NCI-H524 treated with DMSO at 0.1 percent for 48 hours (cell line): ENCODE measurements at places on chromosomes 16 and 17.
A peak's percentile ranks its signal among the peaks of the same experiment; 100 is the strongest.

DNA sequence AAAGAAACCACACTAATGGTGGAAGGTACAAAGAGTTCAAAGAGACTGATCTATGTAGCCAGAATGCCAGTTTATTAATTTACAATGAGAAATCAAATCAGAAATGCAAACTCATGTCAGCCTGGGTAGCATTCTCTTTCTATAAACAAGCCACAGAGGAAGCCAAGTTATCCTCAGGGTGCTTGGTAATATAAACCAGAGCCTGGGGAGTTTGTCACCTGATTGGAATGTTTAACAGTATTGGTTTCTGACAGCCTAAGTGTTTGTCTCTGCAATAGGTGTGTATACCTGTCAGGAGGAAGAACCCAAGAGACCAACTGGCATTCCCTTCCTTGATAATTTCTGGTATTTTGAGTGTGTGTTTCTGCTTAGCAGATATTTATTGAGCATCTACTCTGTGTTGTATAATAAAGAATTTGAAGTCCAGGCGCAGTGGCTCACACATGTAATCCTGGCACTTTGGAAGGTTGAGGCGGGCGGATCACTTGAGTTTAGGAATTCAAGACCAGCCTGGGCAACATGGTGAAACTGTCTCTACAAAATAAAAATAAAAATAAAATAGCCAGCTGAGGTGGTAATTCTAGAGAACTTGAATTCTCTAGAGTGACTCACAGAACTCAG, 3.1 kb upstream of the C17orf58 start:
- no peak for DNase-seq

DNA sequence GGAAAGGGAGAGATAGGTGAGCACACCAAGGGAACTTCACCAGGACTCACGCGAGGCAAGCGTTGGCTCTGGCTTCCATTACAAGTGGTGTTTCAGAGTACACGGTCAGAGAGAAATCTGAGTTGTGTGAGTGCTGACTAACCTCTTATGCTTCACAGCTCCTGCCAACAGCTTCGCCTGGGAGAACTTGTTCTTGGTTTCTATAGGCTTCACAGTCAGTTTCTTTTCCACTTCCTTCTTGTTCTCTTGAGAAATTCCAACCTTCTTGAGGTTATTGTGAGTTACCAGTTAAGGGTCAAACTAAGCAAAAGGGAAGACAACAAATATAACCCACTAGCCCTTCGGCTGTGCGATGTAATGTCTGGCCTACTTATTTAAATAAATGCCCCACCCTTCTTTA, 18.9 kb downstream of the PSME3IP1 start:
- DNase-seq = no peak

DNA sequence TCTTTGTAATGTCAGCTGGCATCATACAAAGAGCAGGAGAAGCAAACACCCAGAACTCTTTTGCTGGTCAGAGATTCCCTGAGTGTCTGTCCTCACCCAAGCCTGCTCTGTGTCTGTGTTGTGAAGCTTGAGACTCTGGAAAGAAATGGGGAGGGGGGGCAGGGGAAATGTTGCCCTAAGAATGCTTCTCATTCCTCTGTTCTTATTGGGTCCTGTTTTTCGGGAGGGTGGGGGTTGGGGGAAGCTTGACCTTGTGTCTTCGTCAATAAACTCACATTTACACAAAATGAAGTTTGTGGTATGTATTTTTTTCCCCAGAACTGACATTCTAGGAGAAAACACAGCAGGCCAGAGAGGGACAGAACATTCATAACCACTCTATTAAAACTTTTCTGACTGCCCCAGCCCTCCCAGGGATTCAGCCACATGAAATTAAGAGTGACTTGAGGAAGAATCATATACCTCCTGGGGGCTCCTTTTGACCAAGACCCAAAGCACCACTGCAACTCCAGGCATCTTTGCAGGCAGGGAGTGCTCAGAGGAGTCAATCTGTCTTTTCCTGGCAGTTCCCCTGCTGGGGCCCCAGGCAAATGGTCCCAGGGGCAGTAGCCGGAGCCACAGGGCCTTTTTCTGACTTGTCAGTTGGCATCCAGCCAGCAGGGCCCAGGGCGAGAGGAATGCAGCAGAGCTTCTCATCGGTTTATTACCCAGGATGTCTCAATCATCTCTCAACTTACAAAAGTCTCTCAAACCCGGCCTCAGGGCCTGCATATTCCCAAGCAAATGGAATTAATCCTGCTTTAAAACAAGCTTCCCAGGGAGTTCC, 5.1 kb upstream of the RASL10B start:
- no peak for DNase-seq

DNA sequence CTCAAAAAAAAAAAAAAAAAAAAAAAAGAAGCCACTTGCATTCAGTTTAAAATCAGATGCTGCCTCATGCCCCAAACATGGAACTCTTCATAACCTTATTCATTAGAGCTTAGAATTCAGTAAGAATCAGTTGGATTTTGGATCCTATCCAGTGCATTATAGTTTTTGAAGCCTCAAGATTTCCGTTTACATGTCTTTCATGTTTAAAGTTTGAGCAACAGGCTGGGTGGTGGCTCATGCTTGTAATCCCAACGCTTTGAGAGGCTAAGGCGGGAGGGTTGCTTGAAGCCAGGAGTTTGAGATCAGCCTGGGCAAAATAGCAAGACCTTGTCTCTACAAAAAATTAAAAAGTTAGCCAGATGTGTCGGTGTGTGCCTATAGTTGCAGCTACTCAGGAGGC, 55.0 kb downstream of the SNTB2 start:
- no peak for DNase-seq

DNA sequence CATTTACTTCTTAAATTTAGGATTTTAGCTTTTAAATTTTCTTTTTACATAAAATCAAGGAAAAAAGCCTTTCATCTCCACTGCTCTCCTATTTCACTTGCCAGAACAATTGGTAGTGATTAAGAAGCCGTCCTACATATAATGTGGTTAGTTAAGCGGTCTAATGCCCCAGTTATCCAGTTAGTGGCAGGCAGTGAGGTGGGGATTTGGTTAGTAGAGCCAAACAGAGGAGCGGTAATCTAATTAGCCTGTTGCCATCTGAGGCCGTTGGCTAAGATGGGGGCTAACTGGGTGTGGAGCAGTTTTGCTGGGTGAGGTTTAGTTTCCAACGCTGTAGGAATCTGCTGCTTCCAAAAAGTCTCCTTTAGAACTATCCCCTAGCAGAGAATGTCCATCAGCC, 22.4 kb downstream of the SNX11 start:
- peak; percentile 42 for DNase-seq

- DNase-seq = no peak
Measured at GRCh38 chr16:5776876-5777275, 679.3 kb upstream of the EEF2KMT start.

DNA sequence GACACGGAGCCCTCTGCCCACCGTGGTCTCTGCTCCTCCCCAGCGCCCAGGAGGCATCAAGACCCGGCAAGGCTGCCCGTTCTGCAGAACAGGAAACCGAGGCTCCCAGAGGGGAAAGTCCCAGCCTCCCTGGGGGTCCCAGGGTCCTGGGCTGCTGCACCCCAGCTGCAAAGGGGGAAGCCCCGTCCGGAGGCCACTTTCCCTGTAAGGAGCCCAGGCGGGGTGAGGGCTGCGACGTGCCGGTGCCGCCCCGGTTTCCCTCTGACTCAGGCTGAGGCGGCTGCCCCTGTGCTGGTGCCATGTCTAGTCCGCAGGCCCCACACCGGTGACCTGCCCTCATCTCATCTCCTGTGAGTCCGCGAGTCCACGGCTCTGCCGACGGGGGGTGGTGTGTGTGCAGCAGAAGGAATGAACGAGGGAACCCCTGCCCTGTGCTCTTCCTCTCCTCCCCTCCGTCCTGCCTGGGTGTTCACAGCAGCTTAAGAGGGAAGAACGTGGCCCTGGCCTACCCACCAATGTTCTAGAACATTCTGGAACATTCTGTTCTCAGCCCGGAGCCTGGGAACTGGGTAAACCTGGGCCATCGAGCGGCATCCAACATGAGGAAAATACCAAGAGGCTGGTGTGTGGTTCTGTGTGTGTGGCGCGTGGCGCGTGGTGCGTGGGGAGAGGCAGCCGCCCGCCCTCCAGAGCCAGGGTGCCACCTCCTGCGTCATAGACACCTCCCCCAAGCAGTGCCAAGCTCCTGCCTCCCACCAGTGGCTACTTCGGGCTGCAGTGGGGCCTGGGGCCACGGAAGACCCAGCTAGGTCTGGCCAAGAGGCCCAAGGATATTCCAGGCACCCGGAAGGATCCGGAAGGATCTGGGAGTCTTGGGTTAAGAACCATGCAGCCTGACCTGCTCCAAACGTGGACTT, 7.0 kb upstream of the CBFA2T3 start:
- DNase-seq = no peak

GRCh38 chr17:78763561-78763960, 18.5 kb downstream of the CYTH1 start:
- no peak for DNase-seq

- no peak for DNase-seq
Measured at GRCh38 chr17:65005858-65006257, 50.7 kb downstream of the GNA13 start.

- DNase-seq = no peak
Measured at GRCh38 chr17:36000732-36001109, 632 bp downstream of the CCL15 start.

GRCh38 chr16:83051451-83051850, 424.7 kb downstream of the CDH13 start:
- DNase-seq = no peak

DNA sequence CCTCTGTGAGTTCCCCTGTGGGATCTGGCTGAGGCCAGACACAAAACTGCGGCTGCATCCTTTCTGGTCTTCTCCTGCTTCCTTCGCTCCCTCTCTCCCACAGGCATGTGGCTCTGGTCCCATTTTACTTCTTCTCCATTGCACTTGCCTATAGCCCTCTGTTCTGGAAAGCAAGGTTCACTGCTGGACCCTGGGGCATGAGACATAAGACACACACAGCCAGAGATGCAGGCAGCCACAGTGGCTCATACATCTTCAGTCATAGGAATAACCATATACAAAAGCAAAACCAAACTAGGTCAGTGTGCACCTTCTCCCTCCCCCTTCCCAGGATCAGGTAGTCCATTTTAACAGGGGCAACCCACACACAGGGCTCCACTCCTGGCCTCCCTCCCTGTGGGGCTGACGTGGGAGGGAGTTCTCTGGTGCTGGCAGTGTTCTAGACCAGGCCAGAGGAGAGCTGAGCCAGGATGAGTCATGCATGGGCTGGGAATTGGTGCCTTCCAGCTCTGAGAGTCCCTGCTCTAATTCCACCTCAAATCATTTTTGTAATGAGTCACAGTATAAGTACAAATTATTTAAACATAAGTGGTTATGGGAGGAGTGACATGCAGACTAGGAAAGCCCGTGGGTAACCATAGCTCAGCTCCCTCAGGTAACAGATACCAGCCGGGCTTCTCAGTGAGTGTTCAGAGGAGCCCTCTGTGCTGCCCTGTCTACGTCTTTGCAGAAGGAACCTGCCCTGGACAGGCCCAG, 58.0 kb downstream of the ASIC2 start:
- DNase-seq = no peak

GRCh38 chr16:85335584-85336491, 223.6 kb upstream of the CIBAR2 start:
- DNase-seq = no peak

- DNase-seq = no peak
Measured at GRCh38 chr16:11409398-11409797, 64.1 kb downstream of the RMI2 start.

DNA sequence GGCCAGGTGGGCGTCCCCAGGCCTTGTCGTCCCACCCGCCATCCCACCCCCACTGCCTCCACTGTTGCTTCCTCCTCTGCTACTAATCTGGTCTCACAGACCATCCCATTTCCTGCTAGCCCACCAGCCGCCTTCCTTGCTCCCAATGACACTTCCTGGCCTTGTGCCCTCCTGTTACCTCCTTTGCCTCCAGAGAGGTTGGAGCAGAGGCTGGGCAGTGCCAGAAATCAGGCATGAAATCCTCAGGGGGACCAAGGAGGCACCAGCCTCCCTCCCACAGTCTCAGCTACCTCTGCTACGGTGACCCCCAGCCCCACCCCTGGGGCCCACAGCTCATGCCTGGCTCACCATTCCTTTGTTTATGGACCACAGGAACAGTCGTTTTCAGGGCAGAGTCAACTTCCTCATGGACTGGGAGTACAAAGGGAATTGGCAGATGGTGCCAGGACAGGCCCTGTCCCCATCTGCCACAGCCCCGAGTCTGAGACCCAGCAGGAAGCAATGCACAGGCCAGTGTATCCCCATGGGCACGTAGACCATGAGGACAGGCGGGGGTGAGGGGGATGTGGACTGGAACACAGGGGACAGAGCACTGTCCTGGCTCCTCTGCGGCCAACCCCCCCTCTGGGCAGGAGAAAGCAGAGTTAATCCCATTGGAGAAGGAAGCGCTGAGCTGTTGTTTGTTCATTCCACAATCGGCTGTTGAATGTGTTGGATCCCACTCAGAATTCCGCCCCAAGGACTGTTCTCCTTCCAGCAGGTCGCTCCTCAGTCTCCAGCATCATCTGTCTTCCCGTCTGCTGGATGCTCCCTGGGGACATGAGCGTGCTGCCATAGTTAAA, 2.2 kb upstream of the CDH5 start:
- peak; percentile 98 for DNase-seq

DNA sequence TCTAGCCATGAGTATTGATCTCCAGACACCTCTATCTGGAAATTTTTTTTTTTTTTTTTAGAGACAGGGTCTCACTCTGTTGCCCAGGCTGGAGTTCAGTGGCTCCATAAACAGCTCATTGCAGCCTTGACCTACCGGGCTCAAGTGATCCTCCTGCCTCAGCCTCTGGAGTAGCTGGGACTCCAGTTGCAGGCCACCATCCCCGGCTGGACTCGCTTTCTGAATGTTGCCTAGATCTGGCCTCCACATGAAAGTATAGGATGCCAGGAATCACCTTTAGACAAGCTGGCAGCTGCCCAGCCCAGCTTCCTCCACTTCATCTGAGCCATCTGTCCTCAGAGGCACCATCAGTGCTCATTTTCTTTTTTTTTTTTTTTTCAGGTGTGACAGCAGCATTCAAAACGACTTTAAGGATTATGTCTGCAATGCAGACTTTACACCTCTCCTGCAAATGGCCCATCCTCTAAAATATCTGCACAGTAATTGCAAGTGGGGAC, 6.4 kb upstream of the PRR14 start:
- peak; percentile 47 for DNase-seq

DNA sequence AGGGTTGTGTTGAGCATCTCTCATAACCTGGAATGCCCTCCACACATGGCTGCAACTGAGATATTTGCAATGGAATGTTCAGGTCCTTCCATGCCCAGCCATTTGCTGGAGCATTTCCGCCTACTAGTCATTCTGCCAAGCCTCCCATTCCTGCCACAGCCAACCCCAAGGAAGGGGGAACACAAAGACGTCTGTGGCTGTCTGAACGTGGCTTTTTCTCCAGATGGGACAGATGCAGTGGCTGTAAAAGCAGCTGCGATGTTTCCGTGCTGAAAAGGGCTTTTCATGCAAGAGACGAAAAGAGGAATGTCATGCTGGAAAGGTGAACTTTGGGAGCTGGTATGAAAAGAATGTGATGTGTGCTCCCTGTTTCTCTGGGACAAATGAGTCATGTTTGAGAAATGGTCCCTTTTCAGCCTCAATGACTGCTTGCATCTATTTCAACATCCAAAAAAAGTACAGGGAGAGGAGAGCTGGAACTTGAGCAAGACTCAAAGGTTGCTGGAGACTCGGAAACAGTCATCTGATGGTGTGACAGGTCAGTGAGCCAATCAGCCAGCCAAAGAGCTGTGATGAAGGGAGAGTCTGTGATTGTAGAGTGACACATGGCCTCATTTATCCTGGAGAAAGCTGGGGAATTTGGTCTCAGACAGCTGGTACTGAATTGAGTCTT, 208.9 kb downstream of the SHISA9 start:
- DNase-seq = no peak
